Mesangial cell (primary cell): ENCODE measurements at places on chromosomes 6 and 20. TPM values are rescaled to one million over a fixed set of nuclear protein-coding genes. Genes with fewer than 3 reads are reported as not detected.

The OGFR gene
- 34.5 and 39.6 TPM in 2 replicates for total RNA-seq

The POPDC3 gene
- 2.9 and 11.4 TPM in 2 replicates for total RNA-seq

The TSPYL1 gene
- total RNA-seq = 56.0 and 56.2 TPM in 2 replicates

The ETV7 gene
- 0.33 and 1.0 TPM in 2 replicates for total RNA-seq

The BFSP1 gene
- total RNA-seq = 3.4 and 8.6 TPM in 2 replicates

The KIAA1755 gene
- 6.3 and 7.5 TPM in 2 replicates for total RNA-seq

The RRAGD gene
- 2.8 and 4.7 TPM in 2 replicates for total RNA-seq

The IYD gene
- total RNA-seq = not detected in 2 replicates

The RNF182 gene
- 3.7 and 3.8 TPM in 2 replicates for total RNA-seq

The TRAPPC3L gene
- total RNA-seq = not detected in 2 replicates

The TREML1 gene
- total RNA-seq = not detected in 2 replicates

The ZSCAN23 gene
- 0.65 and 7.4 TPM in 2 replicates for total RNA-seq

The HTR1B gene
- total RNA-seq = 1.4 and 2.1 TPM in 2 replicates

The SLC17A5 gene
- total RNA-seq = 7.8 and 25.4 TPM in 2 replicates

The RAMACL gene
- 0.49 and 0.51 TPM in 2 replicates for total RNA-seq

The ZC3H12D gene
- 0.13 TPM in 1 of 2 replicates, not detected in the other for total RNA-seq

The ADGRF1 gene
- 0.76 TPM in 1 of 2 replicates, not detected in the other for total RNA-seq

The C6orf118 gene
- total RNA-seq = 0.13 TPM in 1 of 2 replicates, not detected in the other

The POM121L2 gene
- total RNA-seq = not detected in 2 replicates

The SCGN gene
- not detected in 2 replicates for total RNA-seq

The SMLR1 gene
- total RNA-seq = not detected in 2 replicates

The SLC16A10 gene
- total RNA-seq = 1.9 and 2.8 TPM in 2 replicates

The RWDD1 gene
- total RNA-seq = 13.2 and 13.7 TPM in 2 replicates

The GCNT2 gene
- total RNA-seq = 4.4 and 5.2 TPM in 2 replicates

The LBP gene
- total RNA-seq = not detected in 2 replicates

The THEMIS gene
- not detected in 2 replicates for total RNA-seq

The NNAT gene
- total RNA-seq = 20.9 and 41.1 TPM in 2 replicates

The FOXS1 gene
- total RNA-seq = 2.3 and 15.2 TPM in 2 replicates

The ZNF391 gene
- total RNA-seq = 0.81 and 1.9 TPM in 2 replicates

The EBF4 gene
- total RNA-seq = 0.98 and 7.2 TPM in 2 replicates

The FKBP1C gene
- 0.13 and 0.33 TPM in 2 replicates for total RNA-seq

The CHRNA4 gene
- total RNA-seq = not detected in 2 replicates

The SLPI gene
- 0.49 and 4.7 TPM in 2 replicates for total RNA-seq

The EFHC1 gene
- 23.6 and 24.6 TPM in 2 replicates for total RNA-seq

The VSX1 gene
- not detected in 2 replicates for total RNA-seq

The ELOVL4 gene
- 1.3 and 2.2 TPM in 2 replicates for total RNA-seq

The LY6G5B gene
- 1.3 and 2.3 TPM in 2 replicates for total RNA-seq

The PPP1R3G gene
- total RNA-seq = 0.33 and 1.0 TPM in 2 replicates

The TRIM15 gene
- not detected in 2 replicates for total RNA-seq

The TBXT gene
- total RNA-seq = not detected in 2 replicates

The SLC25A27 gene
- 1.3 and 2.5 TPM in 2 replicates for total RNA-seq

The C6orf58 gene
- total RNA-seq = not detected in 2 replicates

The ARMH2 gene
- not detected in 2 replicates for total RNA-seq

The SAMD10 gene
- total RNA-seq = 6.4 and 10.3 TPM in 2 replicates

The RIPOR2 gene
- 0.16 and 0.76 TPM in 2 replicates for total RNA-seq

The TNFRSF6B gene
- total RNA-seq = 127 and 248 TPM in 2 replicates

The CST3 gene
- 551 and 1,030 TPM in 2 replicates for total RNA-seq

The PROKR2 gene
- not detected in 2 replicates for total RNA-seq

The FUT9 gene
- total RNA-seq = 0.33 and 1.4 TPM in 2 replicates

The DEF6 gene
- total RNA-seq = 2.6 and 3.2 TPM in 2 replicates

The SLC22A23 gene
- 0.49 and 1.5 TPM in 2 replicates for total RNA-seq

The LAMA2 gene
- total RNA-seq = 0.81 and 6.3 TPM in 2 replicates

The SIRPB1 gene
- total RNA-seq = 4.1 and 6.2 TPM in 2 replicates

The B3GALT4 gene
- total RNA-seq = 3.7 and 16.6 TPM in 2 replicates
